Colonic mucosa (tissue), 4 donors: ENCODE measurements at places on chromosomes 1 and 21.

DNA sequence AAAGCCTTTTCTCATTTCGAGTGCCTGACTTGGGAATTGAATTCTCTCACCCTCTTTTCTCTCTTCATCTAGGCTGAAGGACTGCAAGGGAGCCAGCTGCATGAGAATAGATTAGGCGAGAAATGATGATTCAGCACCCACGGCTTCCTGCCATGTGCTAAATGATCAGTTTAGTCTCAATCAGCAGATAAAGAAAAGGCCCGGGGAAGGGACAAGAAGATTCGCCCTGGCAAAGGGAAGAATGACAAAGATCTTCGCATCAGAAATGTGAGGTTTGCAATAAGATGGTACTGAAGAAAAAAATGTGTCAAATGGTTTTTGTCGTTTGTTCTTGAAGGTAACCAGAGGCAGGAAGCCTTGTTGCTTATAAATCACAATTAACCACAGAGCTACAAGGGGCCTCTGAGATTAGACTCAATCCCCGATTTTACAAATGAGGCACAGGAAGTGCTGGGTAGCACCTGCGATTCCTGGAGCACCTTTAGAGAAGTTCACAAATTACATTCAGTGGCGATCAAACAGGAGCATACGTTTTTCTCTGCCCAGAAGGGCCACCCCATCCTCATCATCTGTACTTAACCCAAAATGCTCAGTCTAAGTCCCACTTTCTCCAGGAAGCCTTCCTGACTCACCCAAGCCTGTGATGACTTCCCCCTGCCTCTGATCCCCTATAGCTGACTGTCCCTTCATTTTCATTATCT lies 183.4 kb downstream of the ZNF281 start:
- DNase-seq: no peak

DNA sequence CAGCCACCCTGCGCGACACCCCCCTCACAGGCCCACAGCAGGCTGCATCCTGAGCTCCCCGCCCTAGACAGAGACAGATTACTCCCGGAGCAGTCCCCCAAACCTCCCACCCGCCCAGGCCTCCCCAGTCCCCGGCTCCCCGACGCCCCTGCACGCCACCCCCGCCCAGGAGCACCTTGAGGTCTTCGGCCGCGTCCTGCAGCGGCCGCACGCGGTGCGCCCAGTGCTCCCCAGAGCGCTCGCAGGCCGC lies 731 bp downstream of the TRIM11 start:
- DNase-seq: no peak

DNA sequence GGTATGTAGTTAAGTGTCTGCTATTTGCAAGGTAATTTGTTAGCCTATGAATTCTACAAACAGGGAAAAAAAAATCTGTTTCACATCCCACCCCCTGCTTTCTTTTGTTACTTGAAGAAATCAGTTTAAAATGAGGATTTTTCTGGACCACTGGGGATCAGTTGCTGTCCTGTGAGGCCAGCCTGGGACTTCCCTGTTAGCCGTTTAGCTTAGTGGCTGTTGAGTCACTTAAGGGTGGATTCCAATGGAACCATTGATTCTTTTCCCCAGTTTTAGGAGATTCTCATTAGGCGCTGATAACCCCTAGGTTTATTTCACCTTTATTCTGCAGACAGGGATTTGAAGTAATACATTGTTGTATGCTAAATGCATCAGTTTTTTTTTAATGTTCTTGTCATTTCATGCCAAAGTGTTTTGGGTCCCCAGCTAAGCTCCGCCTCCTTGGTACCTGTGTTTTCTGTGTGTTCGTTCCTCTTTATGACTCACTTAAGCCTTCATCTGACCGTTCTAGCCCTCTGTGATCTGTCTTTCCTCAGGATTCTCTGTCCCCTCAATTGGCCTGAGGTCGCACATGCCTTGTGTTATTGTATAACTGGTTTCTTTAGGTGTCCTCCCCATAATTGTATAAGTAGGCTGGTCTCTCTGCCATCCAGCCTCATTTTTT lies 59.3 kb downstream of the NOS1AP start:
- no peak for DNase-seq

GRCh38 chr1:77170687-77171086 lies 48.5 kb downstream of the PIGK start:
- no peak for DNase-seq

DNA sequence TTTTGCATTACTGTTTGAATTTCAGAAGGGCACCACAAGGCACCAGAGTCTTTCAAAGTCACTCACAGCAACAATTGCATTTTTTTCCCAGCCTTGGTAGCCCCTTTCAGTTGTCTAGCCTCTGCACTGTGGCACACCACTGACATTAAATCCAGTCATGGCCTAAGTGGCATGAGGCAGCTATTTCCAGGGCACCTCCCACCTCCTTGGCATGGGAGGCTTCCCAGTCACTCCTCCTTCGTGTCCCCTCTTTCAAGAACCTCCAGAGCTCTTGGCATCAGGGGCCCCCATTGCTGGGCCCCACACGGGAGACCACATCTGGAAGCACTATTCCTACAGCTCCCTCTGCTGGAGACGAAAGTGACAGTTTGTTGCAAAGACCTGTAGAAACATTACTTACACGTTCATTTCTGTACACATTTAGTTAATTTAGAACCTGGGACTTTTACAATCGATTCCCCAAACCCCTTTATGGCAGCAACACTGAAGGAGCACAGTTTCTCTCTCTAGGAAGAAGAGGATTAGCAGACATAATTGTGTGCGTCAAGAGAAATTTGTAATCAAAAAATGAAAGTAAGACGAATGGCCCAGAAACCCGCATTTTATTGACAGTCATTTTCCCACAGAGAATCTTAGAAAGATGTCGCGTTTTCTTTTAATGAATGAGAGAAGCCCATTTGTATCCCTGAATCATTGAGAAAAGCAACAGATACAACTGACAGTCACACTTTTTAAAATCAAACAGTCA lies 5.7 kb upstream of the CHD5 start:
- no peak for DNase-seq

DNA sequence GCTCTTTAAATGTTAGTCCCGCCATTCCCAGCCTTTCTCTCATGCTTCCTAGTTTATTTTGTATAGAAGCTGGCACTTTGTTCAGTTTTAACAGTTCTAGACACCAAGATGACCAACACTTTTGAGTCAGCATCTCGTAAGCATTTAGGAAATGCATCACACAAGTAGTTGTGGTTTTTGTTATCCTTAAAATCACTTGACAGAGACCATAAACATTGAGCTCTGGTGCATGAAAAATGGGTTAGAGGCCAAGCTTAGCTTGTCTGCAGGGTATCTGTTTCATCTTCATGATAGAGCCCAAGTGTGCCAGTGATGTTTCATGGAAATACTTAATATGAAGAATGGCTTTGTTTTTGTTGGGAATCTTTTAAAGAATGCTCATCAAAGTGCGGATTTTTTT lies 159.7 kb downstream of the DISP1 start:
- no peak for DNase-seq

DNA sequence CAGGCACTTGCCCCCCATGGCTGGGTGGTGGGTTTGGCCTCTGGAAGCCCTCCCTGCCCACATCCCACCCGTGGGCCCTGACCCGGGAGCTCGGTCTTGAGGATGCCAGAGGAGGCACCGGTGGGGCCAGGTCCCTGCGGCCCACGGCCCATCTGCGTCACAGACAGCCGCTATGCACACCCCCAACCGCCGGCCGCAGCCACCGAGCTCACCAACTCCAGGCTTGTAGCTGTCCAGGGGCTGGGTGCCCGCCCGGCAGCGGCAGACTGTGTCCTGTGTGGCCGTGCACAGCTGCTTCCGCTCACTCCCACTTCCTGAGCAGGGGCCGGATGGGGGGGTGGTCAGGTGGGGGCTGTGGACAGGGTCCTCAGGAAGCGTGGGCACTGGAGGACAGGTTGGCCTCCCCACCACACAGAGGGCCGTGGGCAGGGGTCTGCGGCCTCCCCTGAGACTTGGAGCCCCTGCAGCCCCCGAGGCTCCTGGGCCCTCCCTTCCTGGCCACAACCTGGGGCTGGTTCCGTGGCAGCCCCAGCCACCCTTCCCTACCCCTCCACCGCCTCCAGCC lies 1.1 kb downstream of the TNFRSF4 start:
- no peak for DNase-seq
